ENCODE measurements at places on chromosomes 3 and 15.

GRCh38 chr3:135456108-135456790, 509.3 kb upstream of the PPP2R3A start:
- DNase-seq, result no peak

DNA sequence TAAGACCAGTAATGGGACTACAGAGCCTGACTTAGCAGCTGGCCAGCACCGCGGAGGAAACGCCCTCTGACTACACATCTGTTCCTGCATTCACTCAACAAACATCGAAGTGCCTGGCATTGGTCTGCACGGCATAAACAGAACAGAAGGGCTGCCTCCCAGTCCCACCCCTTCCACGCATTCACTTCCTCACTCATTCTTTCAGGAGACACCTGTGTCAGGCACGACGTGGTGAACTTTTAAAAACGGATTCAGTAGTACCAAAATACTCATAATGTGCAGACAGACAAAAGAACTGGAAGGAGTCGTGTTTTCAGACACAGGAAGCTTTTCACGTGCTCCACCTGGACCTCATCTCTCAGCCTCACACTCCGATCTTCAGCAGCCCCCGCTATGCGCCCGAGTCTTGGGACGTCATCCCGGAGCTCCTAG, 123.3 kb downstream of the XXYLT1 start:
- DNase-seq, result no peak

DNA sequence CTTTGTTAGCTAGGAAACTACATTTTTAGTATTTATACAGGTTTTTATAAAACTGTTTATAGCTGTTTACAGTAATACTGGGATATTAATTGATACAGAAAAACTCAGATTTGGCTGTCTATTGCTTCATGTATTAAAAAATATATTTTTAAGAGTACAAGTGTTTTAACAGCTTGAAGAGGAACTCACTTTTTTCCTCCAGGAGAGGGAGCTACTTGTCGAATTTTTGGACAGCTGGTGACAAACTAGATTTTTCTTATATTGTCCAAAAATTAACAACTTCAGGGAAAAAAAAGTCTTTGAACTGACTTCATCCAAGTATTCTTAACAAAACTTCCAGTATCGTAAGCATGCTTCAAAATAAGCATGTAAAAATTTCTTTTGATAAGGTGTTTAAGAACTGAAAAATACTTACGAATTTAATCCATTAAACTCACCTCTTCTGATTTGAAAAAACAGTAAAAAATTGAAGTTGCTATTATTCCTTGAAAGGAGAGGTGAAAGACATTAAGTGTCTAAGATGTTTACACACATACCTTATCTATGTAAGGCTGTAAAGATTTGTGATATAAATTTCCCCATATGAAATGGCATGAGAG, 4.0 kb downstream of the DIPK2A start:
- no peak for DNase-seq

DNA sequence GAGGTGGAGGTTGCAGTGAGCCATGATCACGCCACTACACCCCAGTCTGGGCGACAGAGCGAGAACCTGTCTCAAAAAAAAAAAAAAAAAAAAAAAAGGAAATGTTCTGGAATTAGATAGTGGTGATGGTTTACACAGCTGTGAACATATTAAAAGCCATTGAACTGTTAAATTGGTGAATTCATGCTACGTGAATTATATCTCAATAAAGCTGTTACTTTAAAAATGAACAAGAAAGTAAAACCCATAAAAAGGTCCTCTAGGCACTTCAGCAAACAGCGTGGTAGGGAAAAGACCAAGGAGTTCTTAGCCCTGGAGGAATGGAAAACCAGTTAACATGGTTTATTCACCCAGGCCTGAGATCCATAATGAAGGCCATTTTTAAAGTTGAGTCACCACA, 180.1 kb downstream of the ATG7 start:
- no peak for DNase-seq

DNA sequence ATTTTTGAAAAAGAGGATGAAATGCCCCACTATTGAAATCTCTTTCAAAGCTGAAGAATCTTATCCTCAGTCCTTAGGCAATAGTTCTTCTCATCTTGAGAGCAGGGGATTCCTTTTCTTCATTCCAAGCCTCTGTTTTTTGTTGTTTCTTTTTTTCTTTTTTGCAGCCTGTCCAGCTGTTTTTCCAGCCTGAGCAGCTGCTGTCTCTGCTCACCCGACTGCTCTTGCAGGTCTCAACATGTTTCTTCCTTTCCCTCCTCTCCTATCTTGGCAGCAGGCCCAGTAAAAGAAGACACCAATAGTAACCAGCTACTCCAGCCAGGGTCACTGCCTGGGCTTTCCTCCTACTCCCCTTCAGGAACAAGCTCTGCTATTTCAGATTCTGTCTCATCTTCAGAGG, 23.8 kb downstream of the MEX3B start:
- no peak for DNase-seq

GRCh38 chr3:3951071-3951470, 151.8 kb downstream of the LRRN1 start:
- no peak for DNase-seq

GRCh38 chr3:161203485-161204098, 17.5 kb upstream of the NMD3 start:
- DNase-seq, result no peak

GRCh38 chr15:78944669-78945407, at the start of gene CTSH:
Gene CTSH (minus strand): TSS chr15:78945046. CDS start chr15:78944981, 65 bp downstream.
- DNase-seq, result peak; percentile 42

DNA sequence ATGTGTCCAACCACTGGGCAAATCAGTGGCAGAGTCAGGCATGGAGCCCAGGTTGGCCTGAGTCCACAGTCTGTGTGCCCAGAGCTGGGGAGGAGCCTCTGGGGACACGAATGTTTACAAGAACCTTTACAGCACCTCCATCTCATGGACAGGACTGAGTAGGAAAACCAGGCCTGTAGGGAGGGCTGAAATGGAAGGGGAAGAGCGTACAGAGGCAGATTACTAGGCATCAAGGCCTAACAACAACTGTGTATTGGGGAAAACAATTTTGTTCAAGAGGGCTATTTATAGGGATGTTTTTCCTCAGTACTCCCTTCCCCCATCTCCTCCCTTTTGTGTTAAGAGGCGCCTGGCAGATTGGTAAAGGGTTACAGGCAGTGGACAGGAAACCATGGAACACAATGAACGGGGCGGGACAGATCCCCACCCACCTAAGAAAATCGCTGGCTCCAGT, 15.1 kb upstream of the ARHGAP31 start:
- no peak for DNase-seq

DNA sequence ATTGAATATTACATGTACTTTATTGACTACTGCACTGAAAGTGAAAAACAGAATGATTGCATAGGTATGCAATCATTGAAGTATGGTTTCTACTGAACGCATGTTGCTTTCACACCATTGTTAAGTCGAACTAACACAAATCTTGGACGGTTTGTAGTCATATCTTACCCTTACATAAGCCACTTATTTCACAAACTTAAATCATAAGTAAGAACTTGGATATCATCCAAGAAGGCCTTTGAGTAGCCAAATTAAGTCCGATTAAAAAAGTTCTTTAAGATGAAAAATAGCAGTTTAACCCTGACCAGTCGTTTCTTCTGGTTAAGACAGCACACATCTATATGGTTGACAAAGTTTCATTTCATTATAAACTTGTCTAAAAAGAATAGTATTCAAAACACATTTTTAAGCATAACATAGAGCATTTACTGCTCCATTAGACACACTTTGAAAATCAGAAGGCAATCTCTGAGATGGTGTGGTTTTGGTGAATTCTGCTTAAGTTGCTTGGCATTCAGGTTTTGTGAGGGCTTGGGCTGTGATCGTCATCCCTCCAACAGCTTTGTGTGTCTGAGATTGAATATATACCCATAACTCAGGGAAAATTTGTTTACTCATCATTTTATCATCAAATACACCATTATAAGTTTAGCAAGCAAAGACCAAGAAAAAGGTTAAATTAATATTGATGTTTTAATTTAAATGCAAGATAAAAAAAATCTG, 92.2 kb downstream of the NFKBIZ start:
- no peak for DNase-seq

- no peak for DNase-seq
Measured at GRCh38 chr3:158312560-158313141, 202.8 kb downstream of the RSRC1 start.

GRCh38 chr15:80779658-80780415, 667 bp downstream of the CEMIP start:
- DNase-seq, result no peak

- no peak for DNase-seq
Measured at GRCh38 chr3:164351131-164351530, 727.2 kb downstream of the SI start.

DNA sequence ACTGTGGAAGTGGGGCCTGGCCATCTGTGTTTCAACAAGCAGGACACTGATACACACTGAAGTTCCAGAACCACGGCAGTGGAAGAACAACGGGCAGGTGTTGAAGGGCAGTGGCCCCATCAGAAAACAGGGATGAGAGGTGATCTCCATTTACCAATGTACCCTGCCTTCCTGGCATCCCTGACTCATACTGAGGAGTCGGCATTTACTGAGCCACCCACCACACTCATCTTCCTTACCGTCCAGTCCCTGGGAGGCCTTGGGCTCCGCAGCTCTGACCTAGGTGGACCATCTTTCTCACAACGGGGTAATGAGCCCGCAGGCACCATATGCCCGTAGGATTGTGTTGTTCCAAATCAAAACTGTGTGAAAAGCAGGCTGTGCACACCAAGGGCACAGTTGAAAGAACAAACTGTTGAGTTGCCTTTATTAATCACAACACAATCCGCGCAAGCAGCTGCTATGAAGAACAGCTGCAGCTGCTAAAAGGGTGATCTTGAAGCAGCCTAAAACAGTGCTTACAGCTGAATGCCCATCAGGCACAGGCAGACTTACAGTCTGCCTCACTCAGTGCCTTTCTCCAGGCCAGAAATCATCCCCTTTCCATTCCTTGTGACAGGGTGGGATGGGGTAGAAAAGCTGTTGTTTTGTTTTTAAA, 12.9 kb downstream of the MB21D2 start:
- no peak for DNase-seq

DNA sequence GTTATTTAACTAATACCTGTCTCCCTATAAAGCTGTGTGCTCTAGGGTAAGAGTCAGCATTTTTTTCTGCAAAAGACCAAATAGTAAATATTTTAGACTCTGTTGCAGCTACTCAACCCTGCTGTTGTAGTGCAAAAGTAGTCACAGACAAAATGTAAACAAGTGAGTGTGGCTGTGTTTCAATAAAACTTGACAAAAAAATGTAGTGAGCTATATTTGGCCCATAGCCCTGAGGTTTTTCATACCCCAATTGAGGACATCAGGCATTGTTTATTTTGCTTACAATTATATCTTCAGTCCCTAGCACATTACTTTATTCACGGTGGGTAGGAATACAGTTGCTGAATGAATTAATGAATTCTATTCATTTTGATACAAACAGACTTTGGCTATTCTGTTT, 58.7 kb upstream of the TBC1D5 start:
- DNase-seq, result no peak

DNA sequence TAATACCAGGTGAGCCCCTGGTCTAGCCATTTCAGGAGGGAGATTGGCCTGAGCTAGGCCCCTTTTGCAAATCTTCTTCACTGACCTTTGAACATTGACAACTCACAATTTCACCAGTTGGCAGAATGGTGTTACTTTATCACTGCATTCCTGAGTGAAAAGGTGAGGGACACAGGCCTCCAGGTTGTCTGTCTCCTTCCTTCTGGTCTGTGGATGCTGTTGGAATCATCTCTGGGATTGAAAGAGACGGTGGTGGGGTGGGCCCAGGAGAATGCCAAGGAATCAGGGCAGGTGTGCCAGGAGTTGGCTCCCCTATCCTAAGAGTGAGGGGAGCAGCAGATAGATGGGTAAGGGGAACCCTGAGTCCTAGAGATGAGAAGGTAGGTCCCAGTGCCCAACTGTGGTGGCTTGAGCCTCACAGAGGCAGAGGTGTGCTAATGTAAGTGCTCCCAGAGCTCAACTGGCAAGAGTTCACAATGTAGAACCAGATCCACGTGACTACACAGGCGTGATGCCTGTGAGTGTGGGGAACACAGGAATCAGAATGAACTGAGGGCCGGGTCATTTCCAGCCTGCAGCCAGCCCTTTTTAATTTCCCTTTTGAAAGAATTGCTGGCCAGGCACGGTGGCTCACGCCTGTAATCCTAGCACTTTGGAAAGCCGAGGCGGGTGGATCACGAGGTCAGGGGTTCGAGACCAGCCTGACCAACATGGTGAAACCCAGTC, 11.2 kb downstream of the C3orf62 start:
- no peak for DNase-seq

GRCh38 chr3:5198986-5199731, 11.7 kb downstream of the EDEM1 start:
- DNase-seq, result no peak

- no peak for DNase-seq
Measured at GRCh38 chr3:74347563-74348268, 266.7 kb downstream of the CNTN3 start.

- no peak for DNase-seq
Measured at GRCh38 chr3:194714137-194714455, 28.4 kb downstream of the FAM43A start.

DNA sequence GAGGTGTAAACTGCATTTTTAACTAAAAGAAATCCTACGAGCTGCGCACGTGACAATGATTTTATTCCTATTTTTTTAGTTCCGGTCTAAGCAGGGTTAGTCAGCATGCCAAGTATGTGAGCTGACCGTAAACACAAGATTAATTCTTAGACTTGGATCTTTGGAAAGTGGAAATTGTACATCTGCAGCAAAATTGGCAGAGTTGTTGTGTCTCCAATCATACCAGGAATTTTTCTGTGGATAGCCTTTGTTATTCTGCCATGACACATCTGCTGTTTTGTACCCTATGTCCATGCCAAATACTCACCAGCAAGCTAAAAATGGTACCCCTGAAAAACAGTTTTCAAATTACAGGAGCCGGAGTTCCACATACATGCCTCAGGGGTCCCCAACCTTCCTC, 562.5 kb downstream of the UNC13C start:
- no peak for DNase-seq

DNA sequence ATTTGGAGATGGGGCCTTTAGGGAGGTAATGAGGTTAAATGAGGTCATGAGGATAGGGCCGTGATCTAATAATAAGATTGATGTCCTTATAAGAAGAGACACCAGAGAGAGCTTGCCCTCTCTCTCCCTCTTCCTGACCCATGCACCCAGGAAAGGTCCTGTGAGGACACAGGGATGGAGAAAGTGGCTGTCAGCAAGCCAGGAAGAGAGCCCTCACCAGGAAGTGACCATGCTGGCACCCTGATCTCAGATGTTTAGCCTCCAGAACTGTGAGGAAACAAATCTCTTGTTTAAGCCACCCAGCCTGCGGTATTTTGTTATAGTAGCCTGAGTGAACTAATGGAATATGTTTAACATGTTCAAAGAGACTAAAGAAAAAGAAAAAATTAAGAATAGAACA, 15.3 kb upstream of the GNB5 start:
- no peak for DNase-seq

- DNase-seq, result no peak
Measured at GRCh38 chr15:73677146-73677607, 7.0 kb upstream of the CD276 start.

- no peak for DNase-seq
Measured at GRCh38 chr3:78762121-78762520, 1005.7 kb downstream of the ROBO1 start.

All from activated naive CD8-positive, alpha-beta T cell treated with anti-CD3 and anti-CD28 coated beads, Interleukin-2, amount 50 U/mL, for 16 hours (primary cell).